Activated T-helper 9 cell treated with anti-CD3 and anti-CD28 coated beads, Interleukin-2, amount 50 U/mL, for 16 hours (primary cell): ENCODE measurements at places on chromosomes 16 and 17.

DNA sequence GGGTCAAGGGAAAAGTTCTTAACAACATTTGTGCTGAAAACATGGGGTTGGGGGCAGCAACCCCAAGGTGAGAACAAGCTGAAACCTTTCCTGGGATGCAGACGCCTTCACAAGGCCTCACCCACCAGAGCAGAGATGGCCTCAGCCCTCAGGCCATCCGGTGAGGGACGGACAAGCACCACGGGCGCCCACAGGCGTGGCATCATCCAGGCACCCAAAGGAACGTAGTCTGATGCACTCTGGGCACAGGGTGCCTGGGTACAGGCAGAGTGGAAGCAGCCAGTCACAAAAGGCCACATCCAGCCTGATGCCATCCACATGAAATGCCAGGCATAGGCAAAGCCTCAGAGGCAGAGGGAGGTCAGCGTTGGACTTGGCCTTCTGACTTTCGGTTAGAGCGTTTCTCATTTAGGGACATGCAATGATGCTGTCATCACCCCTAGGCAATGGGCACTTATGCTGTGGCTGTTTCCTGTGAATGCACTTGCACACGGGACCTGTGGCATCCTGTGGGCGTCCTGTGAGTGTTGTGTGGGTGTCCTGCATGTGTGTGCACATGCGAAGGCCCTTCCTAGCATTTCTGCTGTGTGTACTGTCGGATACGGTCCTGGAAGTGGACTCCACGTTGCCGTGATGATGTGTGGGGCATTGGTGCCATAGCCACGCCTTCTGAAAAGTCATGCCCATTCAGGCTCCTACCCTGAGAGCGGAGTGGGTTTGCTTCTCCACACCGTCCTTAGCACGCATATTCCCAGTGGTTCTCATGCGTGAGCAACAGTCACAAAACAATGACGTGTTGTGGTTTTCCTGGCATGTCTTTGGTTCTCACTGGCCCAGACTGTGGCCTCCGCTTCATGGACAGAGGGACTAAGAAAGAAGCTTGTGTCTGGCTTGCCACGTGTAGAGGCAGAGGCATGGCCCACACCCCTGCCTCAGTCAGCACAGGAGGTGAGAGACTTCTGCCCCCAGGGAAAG is 52.7 kb upstream of the ZNF469 start:
- no peak for DNase-seq

DNA sequence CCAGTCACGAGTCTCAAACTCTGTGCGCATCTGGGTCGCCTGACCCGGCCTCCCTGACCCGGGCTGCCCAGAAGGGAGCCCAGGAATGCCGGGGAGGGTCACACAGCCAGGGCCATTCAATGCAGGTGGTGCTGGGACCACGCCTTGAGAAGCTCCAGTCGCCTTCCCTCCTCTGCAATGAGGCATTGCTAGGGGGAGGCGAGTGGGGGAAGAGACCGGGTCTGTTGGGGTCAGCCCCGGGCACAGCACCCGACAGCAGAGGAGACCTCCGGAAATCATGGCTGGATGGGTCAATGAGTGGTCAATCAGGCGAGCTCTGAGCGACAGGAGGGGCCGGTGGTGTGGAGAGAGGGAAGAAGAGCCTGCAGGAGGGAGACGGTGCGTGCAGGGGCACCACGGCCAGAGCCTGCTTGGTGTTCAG is 13.3 kb downstream of the JPH3 start:
- no peak for DNase-seq

GRCh38 chr17:31699281-31699680 is 159.8 kb downstream of the COPRS start:
- no peak for DNase-seq

GRCh38 chr17:71313866-71314265 is 807.0 kb upstream of the SOX9 start:
- DNase-seq = no peak

DNA sequence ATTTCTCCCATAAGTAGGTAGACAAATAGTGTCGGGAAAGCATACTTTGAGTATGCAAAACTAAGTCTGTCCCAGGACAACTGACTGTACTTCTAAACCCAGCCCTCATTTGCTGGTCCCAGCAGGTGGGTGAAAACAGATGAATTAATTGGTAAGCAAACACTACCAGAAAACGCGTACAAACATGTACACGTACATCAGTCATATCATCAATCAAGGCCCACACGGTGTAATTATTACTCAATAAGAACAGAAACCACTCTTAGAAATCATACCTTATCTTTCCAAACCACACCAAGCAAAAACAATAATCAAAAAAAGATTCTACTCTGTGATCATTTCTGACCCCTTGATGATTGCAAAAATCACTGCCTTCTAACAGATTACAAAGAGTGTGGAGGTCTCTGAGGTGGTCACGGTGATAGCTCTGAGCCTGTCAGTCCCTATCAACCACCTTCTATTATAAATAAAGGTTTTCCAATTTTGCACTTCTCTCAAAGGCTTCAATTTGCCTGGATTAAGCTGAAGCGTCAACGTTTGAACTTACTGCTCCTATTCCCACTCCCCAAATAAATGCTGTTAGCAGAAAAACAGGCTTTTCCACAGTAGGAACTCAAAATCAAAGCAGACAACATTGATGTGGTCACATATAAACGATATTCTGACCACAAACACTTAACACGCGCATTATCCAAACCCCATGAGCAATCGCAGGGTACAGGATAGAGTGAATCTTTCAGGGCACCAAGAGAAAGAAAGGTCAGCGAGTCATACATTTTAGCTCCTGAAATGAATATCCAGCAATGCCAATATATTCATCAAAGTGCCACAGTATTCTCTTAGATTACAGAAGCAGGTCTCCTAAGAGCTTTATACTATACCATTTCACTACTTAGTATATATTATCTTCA is 211.9 kb downstream of the STX8 start:
- no peak for DNase-seq

- DNase-seq = no peak
Measured at GRCh38 chr17:11369575-11369974, 128.6 kb downstream of the SHISA6 start.

- no peak for DNase-seq
Measured at GRCh38 chr16:22124583-22125284, 32.4 kb downstream of the VWA3A start.

GRCh38 chr17:83154311-83155127 is 75.1 kb downstream of the METRNL start:
- DNase-seq = no peak

- DNase-seq = no peak
Measured at GRCh38 chr17:9928601-9929333, 23.7 kb upstream of the RCVRN start.
